ENCODE measurements at places on chromosomes 13 and 19.

GRCh38 chr13:24500977-24501376 is 11.6 kb downstream of the PARP4 start:
- no peak for DNase-seq

GRCh38 chr13:40599747-40600146 is 66.7 kb downstream of the FOXO1 start:
- DNase-seq = no peak

DNA sequence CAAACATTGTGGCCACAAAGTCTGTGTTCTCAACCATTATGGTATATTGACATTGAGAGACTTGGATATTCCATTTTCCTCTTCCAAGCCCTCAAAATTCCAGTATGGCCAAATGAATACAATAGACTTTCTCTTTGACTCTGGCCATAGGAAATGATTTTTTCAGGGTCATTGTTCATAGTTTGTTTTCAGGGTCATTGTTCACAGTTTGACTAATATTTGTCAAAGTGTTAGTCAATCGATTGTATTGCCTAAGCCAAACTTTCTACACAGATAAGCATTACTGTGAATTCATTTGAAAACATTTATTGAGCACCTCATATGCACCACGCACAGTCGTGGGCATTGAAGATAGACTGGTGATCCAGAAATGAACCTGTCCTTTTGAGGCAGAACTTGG is 22.9 kb upstream of the FAM216B start:
- no peak for DNase-seq

GRCh38 chr19:1491114-1491848 is at the start of gene REEP6:
Gene REEP6, plus strand, starts transcription at chr19:1491181. Its CDS starts 89 bp downstream, at chr19:1491270.
- no peak for DNase-seq

- no peak for DNase-seq
Measured at GRCh38 chr19:17235971-17236777, 9.5 kb downstream of the NR2F6 start.

- no peak for DNase-seq
Measured at GRCh38 chr19:30228835-30229524, 143.2 kb upstream of the ZNF536 start.

DNA sequence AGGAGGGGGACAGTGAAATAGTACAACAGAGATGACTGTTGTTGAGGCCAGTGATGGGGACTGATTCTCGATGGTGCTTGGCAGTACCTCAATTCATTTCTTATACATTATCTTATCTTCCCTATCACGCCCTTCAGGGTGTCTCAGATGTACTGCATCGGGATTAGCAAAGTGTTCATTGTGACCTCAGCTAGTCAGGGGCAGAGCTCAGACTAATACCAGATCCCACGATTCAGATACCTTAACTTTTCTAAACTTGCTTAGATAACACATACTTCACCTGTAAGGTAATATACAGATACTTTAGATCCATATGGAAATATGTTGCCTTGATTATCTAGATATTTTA is 720.6 kb downstream of the EFNB2 start:
- no peak for DNase-seq

DNA sequence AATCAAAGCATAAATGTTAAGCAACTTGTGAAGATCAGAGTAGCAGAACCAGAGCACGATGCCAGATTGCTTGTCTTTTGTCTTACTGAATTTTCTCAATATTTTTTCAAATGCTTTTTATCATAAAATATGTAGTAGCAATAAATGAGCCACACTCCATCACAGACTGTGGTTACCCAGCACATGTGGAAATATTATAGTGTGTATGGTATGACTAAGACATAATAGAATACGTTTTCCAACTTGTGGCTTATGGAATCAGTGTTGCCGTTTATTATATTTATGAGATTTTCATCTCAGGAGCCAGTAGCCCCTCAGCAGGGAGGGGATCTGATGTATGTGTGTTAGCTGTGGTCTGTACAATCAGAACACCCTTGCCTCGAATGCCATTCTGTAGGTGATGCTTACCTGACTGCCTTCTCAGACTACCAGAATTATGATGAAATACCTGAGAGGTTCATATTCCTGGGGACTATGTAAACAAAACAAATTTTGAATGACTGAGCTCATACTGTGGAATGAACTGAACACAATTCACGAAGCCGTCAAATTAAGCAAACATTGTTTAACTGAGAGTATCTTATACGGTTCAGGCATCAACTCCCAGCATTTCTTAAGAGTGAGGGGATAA is 1.9 kb downstream of the SCEL start:
- no peak for DNase-seq

DNA sequence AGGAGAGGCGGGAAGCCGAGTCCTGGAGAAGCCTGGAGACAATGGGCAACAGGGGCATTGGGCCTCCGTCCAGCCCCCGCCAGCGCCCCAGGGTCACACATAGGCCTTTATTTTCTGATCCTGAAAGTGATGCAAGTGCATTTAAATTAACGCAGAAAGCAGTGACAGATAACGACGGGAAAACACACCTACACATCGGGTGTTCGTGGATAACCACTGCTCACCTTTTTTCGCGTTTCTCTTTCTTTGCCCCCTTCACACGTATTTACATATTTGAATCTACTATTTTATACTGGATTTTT is 30.4 kb upstream of the GRTP1 start:
- DNase-seq = no peak

GRCh38 chr19:55082020-55082851 is 6.6 kb downstream of the EPS8L1 start:
- DNase-seq = no peak

- DNase-seq = no peak
Measured at GRCh38 chr13:30034458-30034795, 184.0 kb upstream of the UBL3 start.

- no peak for DNase-seq
Measured at GRCh38 chr19:40163541-40164129, 27.6 kb upstream of the MAP3K10 start.

GRCh38 chr13:59413126-59413525 is 750.6 kb downstream of the DIAPH3 start:
- DNase-seq = no peak

DNA sequence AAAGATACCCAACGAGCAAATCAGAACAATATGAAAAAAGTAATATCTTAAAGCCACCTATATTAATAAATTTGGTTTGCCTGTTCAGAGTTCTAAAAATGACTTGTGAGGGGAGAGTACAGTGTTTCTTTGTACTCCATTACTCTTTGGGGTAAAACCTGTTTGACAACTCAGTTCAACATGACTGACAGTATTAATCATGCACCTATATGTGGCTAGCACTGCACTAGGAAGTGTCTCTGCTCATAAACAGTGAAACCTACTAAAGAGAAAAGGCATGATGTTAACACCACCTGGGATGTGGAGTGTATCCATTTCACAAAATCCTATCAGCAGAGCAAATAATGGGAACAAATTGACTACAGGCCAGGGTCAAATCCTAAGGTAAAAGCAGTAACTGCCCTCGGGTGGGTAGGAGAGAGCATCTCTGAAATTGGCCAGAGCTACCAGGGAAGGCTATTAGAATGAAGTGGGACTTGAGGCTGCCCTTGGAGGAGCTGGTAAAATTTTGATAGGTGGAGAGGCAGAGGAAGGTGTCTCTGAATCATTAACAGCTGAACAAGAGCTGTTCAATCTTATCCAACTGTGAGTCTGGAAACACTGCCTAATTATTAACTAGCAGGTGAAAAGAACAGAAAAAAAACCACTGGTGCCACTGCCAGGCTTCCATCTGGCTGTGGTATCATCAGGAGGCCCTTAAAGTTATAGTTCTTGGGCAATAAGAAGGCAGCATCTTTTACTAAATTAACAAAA is 365.1 kb downstream of the DNAJC15 start:
- DNase-seq = no peak

GRCh38 chr13:30125422-30126073 is 181.8 kb downstream of the KATNAL1 start:
- DNase-seq = no peak

GRCh38 chr19:4229179-4229931 is at the start of gene EBI3:
Gene EBI3, plus strand, starts transcription at chr19:4229523. Its CDS starts 28 bp downstream, at chr19:4229551.
- DNase-seq = no peak

DNA sequence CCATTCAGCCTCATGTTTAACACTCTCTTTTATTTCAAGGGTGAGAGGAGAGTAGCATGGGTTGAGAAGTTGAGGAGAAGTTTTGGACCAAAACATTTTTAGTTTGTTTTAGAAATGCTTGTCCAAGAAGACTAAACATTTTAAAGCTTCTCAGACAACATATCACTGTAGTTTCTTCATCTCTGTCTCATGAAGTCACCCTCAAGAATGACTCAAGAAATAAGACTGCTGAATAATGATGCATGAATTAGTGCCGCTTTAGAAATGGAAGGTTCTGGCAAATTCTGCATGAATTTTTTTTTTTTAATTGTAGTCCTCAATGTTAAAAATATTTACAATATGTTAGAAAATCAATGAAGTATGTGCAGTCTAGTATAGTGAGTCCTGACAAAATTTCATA is 422.7 kb upstream of the ARGLU1 start:
- no peak for DNase-seq

DNA sequence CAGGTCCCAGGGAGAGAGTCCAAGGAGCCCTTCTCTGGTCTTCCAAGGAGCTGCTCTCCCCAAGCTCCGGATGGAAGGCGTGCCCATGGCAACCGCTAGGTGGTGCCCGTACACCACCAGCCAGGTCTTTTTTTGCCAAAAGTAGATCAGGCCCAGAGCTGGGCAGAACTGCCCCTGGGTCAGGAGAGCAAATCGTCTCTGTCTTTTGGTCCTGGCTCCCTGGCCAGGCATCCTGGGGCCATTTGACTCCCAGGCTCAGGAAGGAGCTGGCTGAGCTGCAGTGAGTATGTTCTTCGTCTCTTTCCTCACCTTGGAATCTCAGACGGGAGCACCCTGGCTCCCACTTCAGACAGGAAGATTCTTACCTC is 24.6 kb upstream of the BCL3 start:
- peak; percentile 84 for DNase-seq

GRCh38 chr19:38975214-38975860 is at the start of gene FBXO17:
Gene FBXO17, minus strand, starts transcription at chr19:38975742. Its CDS starts 25,423 bp downstream, at chr19:38950319.
- DNase-seq = peak; percentile 52

- DNase-seq = no peak
Measured at GRCh38 chr13:61415749-61416148, at the start of gene PCDH20. Gene PCDH20, minus strand, starts transcription at chr13:61415849. Its CDS starts 691 bp downstream, at chr13:61415158.

DNA sequence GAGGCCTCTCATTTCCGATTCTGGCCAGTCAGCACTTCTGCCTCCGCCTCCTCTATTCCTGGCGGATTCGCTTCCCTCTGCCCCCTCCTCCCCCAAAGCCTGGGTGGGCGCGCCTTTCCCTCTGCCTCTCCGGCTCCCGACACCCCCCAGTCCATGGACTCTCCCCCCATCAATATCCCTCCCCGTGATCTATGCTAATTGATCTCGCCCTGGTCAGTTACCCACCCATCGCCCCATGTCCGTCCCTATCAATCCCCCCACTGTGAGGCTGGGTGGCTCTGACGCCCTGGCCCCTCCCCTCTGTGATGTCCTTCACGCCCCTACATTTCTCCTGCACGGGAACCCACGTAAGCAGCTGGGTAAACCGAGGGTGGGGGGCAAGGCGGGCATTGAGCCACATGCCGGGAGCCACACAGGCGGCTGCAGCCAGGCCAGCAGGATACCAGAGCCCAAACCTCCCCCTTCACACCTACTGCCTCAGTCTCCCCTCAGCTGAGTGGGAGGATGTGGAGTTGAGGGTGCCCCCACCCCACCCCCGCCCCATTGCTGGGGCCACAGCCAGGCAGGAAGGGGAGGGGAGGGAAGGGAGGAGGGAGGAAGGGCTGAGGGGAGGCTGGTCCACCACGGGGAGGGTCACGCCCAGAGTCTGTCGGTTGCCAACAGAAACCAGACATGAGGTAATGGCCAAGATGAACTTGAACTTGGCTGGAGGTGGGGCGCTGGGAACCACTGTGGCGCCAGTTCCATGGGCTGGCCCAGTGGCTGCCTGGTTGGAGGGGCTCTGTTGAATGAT is 21.0 kb downstream of the SMIM24 start:
- peak; percentile 79 for DNase-seq

DNA sequence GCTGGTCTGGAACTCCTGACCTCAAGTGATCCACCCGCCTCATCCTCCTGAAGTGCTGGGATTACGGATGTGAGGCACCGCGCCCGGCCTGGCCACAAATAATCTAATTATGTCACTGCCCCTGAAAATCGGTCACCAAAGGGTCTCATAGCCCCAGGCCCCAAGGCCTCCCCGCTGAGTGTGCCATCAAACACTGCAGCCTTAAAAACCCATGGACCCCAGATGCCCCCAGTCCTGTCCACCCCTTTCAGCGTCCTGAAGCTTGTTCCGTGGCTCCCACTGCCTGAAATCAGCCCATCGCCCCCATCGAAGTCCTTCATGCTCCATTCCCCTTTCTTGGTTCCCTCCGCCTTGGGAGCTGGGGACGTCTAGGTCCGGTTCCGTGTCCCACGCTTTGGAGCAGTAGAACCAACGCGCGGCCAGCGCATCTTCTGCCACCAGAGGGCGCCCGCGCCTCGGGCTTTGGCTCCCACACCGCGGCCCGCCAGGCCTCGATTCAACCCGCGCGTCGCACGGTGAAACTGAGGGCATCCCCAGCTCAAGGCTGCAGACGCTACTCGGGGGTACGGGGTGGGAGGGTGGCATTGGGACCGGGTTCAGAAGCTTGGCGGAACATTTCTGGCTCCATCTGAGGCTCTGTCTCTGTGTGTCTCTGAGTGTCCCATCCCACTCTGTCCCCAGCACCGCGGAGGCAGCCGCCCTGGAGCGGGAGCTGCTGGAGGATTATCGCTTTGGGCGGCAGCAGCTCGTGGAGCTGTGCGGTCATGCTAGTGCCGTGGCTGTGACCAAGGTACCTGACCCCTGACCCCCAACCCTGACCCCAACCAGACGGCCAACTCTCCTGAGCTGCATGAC is 3.5 kb downstream of the YJEFN3 start:
- DNase-seq = peak; percentile 91

DNA sequence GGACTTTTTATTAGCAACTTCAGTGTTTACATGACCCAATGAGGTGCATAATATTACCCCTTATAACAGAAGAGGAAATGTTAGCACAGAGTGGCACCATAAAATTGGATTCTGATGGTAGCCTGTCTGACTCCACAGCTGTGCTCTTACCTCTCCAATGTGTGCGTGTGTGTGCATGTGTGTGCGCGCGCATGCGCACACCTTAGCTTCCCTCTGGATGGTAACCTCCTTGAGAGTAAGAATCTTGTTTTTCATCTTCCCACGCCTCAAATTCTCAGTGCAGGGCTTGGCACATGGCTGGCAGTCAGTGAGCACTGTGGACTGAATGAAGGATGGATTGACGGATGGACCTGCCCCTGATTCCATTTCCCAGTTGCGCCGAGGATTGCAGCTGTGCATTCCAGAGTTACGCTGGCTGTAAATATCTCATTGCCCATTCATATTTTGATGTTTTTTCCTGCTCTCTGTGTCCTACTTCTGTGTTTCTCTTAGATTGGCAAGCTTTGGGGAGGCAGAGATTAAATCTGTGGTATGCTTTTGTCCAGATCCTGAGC is 99.2 kb upstream of the WASF3 start:
- no peak for DNase-seq

GRCh38 chr19:9309974-9310446 is 372 bp upstream of the ZNF699 start:
- DNase-seq = peak; percentile 94

- DNase-seq = no peak
Measured at GRCh38 chr19:19686580-19686979, 17.9 kb downstream of the ZNF101 start.

- no peak for DNase-seq
Measured at GRCh38 chr19:14476673-14477401, 1.7 kb upstream of the PTGER1 start.
